ENCODE measurements at places on chromosomes 16 and 17.

- no peak for DNase-seq
Measured at GRCh38 chr16:81207076-81207475, 31.4 kb upstream of the BCO1 start.

DNA sequence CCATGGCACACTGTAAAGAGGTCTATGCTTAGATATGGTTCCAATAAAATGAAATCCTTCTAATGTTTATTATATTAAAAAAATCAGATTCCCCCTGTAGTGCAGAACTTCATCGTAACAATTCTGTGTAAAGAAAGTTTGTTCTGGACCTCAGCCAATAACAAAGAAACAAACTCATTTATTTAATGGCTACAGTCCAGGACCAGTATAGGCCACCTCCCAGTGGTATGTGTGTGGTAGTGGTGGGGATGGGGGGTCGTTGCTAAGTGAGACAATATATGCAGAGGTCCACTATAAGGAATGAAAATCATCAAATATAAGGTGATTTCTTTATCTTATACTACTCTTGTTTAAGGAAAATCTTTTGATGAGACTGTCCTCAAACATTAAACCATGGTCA is 136.4 kb downstream of the CDK5R1 start:
- DNase-seq: no peak

DNA sequence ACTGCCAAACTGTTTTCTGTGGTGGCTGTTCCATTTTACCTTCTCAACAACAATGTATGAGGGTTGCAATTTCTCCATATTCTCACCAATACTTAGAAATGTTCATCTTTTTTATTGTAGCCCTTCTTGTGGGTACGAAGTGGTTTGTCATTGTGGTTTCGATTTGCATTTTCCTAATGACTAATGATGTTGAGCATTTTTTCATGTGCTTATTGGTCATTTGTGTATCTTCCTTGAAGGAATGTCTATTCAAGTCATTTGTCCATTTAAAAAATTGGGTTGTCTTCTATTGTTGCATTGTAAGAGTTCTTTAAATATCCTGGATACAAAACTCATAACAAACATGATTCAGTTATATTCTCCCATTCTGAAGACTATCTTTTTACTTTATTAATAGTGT is 47.5 kb upstream of the CCL2 start:
- DNase-seq: no peak

DNA sequence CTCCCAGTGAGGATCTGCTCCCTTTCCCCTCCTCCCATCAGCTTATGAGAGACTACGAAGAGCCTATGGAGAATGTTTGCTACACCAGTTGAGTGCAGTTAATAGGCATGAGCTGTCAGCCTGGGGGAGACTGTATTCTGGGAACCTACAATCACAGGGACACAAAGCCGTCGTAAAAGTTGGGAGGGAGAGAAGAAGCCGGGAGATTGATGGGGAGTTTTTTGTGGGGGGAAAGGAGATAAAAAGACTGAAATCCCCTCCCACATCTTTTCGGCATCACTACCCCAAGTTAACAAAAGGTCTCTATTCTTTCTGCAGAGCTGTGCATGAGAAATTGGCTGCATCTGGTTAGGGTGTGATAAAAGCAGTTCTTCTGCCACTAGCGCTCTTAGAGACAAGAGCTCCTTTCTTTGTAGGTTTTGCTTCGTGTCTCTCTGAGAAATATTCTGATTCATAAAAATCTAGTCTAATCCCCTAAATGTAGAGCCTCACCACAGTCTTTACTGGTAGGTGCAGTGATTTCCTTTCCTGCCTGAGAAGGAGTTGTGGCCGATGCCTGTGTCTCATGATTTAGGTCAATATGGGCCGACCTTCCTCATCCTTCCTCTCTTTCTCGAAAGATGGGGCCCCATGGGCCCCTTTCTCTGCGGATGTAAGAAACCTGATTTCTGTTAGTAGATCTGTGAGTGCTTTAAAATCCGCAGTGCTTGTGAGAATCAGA is 77.4 kb downstream of the BPTF start:
- DNase-seq: no peak

GRCh38 chr16:76574651-76575050 is 297.4 kb downstream of the CNTNAP4 start:
- DNase-seq: no peak

DNA sequence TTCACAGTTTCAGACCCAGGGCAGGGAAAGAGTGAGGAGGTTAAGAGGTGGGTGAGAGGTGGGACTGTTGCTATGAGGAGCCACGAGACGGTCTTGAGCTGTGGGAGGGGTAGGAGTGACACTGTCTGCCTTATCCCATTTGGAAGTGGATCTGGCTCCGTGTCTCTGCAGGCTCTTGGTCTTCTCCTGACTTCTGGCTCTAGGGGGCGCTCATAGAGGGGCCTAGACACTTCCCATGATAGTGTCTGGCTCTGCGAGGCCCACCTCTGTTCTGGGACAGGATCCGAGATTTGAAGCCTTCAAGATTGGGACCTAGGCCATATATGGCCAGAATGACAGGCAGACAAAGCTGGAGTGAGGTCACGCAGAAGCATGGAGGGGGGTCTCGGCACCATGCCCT is 204.5 kb downstream of the GSG1L start:
- DNase-seq: no peak
